WTC11 (cell line): ENCODE measurements at places on chromosomes 2 and 18. TPM values are rescaled to one million over a fixed set of nuclear protein-coding genes. Genes with fewer than 3 reads are reported as not detected.

The NTSR2 gene
- 0.16 TPM in 1 of 3 replicates, not detected in the others for total RNA-seq

DNA sequence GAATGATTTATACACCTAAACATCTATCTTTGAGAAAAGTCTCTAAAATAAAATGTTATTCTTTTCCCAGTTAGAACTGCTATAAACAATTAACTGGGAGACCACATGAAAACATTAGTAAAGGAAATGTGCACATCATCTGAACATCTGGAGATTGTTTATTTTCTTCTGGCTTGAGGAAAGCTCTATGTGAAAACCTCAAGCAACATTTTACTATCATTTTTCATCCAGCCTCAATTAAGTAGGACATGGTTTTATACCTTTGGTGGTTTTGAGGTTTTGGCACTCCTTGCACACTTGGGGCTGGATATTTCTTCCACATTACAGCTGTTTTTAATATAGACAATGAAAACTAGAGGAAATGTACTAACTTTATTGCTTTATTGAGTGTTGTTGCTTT, 609.5 kb upstream of the SLC8A1 start:
- H3K4me1 ChIP-seq: peaks cover 22% of the 10 kb centered on the region
- H3K4me3 ChIP-seq: no peak overlapping the region
- H3K36me3 ChIP-seq: no peaks in the 10 kb centered on the region
- no peaks in the 10 kb centered on the region for H3K27me3 ChIP-seq
- DNase-seq: no peak
- H3K27ac ChIP-seq: no peak overlapping the region

DNA sequence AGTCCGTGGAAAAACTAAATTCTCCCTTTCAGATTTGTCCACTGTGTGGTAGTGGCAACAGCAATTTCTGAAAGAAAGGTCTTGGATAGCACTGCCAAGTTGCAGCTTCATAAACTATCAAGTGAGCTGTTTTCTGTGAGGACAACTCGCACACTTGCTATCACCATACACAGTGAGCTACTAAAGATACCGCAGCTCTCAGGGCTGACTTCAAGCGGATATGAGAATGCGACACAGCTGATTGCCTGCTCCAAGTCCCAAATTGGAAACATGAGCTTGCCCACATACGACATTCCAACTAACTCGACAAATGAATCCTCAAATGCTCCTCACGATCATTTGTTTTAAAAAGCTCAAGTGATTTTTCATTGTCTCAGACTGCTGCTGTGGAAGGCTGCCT, 46.2 kb downstream of the E2F6 start:
- no peaks in the 10 kb centered on the region for H3K4me1 ChIP-seq
- no peak for DNase-seq
- H3K36me3 ChIP-seq: peaks cover 15% of the 10 kb centered on the region
- peaks cover 3% of the 10 kb centered on the region for H3K27me3 ChIP-seq
- no peak overlapping the region for H3K27ac ChIP-seq

- 0 out of 2 replicates have a peak, but pooled peaks cover 10% of the 10 kb centered on the region for H3K4me1 ChIP-seq
- no peak for DNase-seq
- H3K4me3 ChIP-seq: no peak overlapping the region
- H3K27ac ChIP-seq: no peak overlapping the region
- no peaks in the 10 kb centered on the region for H3K27me3 ChIP-seq
- H3K36me3 ChIP-seq: no peaks in the 10 kb centered on the region
These were observed 270.4 kb downstream of the FIGN start for GRCh38 chr2:163465440-163465839.

- no peak overlapping the region for H3K4me3 ChIP-seq
- no peaks in the 10 kb centered on the region for H3K27me3 ChIP-seq
- H3K36me3 ChIP-seq: no peaks in the 10 kb centered on the region
- DNase-seq: no peak
- no peaks in the 10 kb centered on the region for H3K4me1 ChIP-seq
- no peak overlapping the region for H3K27ac ChIP-seq
These were observed 328.3 kb downstream of the LRATD1 start for GRCh38 chr2:14960686-14961324.

DNA sequence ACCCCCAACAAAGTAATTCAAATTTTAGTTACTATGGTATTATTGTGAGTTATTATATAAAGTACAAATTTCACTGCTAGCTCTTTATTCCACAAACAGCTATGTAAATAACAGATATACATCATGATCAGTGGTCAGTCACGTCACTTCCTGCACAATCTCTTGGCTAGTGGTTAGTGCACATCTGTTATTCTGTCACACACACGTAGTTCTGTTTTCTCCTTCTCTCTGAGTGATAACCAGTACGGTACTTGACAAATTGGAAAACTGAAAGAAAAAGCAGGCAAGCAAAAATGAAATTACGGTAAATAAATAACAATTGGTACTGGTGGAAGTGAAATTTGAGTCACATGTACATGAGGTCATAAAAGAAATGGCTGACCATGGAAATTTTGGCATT, 728.7 kb downstream of the CCDC85A start:
- H3K27me3 ChIP-seq: no peaks in the 10 kb centered on the region
- no peak overlapping the region for H3K27ac ChIP-seq
- no peak for DNase-seq
- no peaks in the 10 kb centered on the region for H3K4me1 ChIP-seq
